ENCODE measurements at places on chromosomes 3 and 15.

DNA sequence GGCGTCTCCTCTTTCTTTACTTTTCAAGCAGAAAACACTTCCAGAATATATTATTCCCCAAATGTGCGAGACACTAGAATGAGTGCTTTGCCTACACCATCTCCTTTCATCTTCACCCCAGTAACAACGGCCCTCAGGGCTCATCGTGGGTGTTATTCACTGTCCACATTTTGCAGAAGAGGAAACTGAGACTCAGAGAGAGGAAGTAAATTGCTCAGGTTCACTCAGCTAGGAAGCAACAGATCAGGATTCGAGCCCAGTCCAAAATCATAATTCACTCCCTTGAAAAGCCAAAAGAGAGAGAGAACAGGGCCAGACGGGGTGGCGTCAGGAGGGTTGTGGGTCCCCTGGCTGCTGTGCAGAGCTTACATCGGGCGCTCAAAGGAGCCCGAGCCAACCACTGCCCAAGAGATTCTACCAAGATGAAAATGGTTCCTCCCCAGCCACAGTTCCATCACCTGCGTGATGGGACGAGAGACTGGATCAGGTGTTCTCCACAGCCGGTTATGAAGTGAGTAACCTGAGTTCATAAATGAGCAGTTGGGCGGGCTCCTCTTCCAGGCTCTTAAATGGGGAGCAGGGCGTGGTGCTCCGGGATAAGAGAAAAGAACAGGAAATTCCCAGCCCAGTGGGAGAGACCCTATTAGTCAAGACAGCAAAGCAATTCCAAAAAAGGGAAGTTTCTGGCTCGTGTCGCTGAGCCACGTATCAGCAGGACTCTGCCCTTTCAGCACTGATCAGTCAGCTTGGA, 48.6 kb upstream of the FLNB start:
- no peak for DNase-seq

DNA sequence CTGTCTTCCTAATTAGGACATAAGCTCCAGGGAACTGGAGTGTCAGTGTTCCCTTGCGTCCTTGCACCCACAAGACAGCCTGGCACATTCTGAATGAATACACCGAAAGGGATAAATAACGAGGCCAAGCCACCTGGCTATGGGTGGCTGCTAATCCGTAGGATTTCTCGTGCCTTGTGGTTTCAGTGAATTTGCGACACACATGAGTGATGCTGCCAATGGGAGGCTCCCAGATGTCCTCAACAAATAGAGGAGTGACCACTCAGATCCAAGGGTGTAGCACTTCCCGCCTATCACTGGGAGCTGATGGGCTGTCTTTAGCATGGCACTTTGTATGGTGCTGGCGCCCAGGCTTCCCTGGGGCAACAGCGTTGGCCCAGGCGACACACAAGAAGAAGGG, 43.4 kb downstream of the APBA2 start:
- peak; percentile 96 for DNase-seq

- DNase-seq = no peak
These were observed 194.7 kb downstream of the WNT5A start for GRCh38 chr3:55292360-55292759.

DNA sequence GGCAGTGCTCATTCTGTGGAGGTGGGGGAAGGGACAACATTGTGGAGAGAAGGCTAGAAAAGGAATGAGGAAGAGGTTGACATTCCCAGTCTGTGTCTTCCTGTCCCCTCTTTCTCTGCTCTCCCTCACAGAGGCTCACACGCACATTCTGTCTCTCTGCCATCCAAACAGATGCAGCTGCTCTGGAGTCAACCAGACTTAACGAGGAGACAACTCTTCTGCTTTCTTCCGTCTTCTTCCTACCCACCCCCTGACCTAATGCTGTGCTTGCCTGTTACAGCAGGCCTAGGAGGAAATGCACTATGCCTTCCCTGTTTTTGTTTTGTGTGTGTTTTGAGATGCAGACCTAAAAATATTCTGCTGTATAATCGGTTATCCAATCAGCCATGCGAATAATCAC, 121.9 kb downstream of the CACNA1D start:
- no peak for DNase-seq
